ENCODE measurements at places on chromosomes 12 and 14.
A peak's percentile ranks its signal among the peaks of the same experiment; 100 is the strongest.

DNA sequence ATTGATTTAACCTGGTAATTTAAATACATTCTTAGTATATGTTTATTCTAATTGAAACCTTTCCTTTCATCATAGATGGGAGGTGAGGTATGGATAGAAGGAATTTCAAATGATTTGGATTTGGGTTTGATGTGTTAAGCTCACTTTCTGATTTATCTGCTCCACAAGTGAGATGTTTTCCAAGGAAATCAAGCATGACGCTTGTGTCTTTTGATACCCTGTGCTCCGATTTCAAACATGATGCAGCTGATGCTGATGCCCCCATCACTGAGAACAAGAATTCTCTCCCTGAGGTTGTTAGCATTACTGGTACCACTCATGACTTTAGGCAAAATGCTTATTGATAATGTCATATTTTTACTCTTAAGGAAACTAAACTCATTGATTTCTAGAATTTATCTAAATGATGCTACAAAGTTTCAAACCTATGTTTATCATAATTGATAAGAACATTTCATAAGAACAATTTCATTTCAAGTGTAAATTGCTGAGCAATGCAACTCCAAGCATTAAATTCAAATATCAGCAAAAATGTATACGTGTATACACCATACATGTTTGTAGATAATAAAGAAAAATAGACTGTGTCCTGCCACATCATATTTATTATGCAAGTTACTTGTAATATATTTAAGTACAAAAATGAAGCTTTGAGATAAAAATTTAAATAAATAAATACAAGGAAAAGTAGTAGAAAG lies 75.5 kb upstream of the LRIG3 start:
- no peak for DNase-seq

- no peak for DNase-seq
Measured at GRCh38 chr12:54301428-54302048, 723 bp upstream of the NFE2 start.

DNA sequence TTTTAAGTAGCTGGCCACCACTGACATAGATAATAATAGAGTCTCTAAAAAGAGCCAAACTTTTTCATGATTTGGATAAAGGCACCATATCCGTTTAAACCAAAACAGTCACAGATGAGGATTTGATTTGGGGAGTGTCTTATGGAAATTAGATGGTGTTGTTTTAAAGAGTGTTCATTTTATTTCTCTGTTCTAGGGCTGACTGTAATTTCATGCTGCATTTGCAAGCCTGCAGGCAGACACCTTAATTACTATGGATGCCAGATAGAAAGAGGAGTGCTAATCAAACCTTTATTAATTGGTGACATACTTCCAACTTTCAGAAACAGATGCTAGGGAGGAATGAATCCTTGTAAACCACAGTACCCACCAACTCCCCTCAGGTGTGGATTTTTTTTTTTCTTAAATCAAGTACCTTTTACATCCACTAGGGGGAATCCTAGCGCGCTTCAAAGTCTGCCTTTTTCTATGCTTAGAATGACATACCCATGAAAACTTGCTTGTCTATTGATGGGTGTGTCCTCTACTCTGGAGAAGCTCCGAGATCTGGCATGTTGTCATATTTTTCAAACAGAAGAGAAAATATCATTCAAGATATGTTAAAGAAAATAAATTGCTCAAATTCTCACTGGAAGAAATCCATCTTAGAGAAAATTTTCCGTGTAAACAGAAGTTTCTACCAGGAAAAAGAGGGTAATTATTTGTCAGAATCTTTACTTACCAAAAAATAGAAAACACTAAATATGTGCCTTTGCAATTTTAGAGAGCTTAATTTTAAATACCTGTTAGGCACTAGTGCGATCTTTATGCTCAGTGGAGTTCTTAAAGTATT lies 14.2 kb upstream of the PLXNC1 start:
- DNase-seq = peak; percentile 24

- DNase-seq = peak; percentile 94
Measured at GRCh38 chr14:71242237-71242748, 335.0 kb downstream of the PCNX1 start.

All from GM04504 (cell line).